ENCODE measurements at places on chromosomes 2 and 18.

DNA sequence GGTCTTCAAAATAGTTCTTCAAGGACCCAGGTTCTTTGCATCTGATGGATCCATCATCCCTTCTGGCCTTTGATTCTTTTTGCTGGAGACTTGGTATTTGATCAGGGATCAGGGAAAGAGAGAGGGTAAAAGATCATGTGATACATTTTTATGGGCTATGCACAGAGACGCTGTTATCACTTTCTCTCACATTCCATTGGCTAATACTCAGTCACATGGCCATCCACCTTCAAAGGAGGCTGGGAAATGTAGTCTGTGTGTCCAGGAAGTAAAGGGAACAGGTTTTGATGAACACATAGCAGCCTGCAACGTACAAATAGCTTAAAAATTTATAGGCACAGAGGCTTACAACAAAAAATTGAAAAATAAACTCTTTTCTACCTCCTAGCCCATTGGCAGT, 629.6 kb upstream of the FANCL start:
- no peak for DNase-seq

GRCh38 chr18:37346048-37346447, 219.6 kb downstream of the CELF4 start:
- DNase-seq, result no peak

- peak; percentile 31 for DNase-seq
These were observed 95.8 kb downstream of the SLC25A12 start for GRCh38 chr2:171798156-171798820.

- no peak for DNase-seq
These were observed 15.3 kb downstream of the ETAA1 start for GRCh38 chr2:67412424-67412823.

DNA sequence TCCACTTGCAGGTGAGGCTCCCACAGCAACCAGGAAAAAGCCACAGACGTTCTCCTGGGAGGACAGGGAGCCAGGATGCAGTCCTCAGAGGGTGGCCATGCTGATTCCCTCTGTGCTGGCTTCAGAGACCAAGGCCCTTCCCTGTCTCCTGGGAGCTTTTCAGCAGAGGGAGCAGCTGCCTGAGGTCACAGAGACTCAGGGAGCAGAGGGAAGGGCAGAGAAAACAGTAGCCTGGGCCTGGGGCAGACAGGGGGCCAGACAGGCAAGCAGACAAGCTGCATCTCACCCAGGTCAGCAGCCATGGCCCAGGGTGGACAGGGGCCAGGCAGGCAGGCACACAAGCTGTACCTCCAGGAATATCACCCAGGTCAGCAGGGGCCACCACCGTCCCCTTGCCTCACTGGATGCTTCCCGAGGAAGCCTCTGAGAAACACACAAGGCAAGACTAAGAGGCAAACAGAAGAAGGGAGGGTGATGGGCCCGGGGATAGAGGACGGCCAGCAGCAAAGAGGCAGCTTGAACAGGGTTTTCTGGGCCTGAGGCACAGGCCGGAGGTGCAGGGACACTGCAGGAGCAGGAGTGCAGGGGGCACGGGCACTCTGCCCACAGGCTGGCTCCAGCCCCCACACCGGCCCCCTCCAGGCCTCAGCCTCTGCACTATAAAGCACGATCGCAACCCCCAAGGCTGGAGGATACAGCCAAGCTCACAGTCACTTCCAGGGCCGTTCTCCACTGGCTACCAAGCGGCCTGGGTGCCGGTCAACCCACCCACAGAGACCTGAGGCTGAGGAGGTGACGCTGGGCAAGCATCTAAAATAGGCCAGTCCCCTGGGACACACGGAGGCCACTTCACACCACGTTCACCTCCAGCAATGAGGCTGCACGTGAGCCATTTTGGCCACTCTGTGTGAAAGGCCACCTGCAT, 6.1 kb downstream of the SLC66A2 start:
- no peak for DNase-seq

- DNase-seq, result peak; percentile 59
These were observed 21.8 kb downstream of the ATG4B start for GRCh38 chr2:241659150-241659739.

- no peak for DNase-seq
These were observed 2.8 kb upstream of the PSMD1 start for GRCh38 chr2:231053846-231054245.

DNA sequence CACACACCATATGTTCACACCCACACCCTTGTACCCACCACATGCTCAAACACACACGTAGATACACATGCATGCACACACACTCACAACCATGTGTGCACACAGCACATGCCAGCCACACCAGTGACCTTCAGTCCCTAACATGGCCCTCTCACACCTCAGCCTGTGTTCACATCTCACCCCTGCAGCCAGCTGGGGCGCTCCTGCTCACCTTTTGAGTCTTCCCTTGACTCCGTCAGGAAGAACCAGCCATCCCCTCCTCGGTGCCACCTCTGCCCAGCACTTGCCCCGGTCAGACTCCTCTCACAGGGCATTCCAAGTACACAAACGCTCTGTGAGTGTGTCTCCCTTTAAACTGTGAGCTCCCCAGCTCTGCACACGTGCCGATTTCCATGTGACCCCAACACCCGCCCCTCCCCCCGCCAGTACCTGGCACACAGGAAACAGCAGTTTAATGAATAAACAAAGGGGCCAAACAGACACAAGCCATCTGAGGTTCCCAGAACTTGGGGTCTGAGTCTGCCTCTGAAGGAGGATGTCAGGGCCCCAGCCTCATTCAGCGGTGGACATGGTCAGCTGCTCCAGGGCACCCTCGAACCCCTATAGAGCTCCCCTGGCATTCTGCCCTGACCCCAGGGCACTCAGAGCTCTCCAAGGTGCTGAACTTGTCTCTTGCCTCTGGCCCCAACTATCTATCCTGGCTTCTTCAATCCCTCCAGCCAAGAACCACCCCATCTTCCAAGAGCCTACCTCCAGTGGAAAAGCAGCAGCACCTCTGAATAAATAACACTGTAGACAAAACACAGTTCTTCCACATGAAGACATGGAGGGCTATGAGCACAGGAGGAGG, 252.9 kb downstream of the ATAD2B start:
- no peak for DNase-seq

DNA sequence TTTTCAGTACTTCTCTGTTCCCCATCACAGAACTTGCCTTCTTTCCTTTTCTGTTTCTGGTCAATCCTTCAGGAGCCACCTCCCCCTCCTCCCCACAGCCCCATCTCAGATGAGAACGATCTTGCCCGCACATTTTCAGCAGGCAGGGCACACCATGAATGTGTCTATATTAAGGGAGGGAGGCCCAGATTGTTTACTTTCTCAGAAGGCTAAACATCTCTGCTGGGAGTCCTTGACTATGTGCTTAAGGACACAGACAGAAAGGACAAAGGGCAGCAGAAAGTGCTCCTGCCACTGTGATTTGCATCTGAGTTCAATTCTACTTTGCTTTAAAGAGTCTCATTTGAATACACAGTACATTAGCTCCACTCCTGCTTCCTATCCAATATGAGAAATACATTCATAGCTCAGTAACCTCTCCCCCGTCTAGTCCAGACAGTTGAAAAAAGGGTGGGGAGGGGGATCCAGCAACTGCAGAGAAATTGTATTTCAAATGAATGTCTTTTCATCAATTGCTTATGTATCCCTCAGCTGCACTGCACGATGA, 175.0 kb upstream of the PARD3B start:
- no peak for DNase-seq

DNA sequence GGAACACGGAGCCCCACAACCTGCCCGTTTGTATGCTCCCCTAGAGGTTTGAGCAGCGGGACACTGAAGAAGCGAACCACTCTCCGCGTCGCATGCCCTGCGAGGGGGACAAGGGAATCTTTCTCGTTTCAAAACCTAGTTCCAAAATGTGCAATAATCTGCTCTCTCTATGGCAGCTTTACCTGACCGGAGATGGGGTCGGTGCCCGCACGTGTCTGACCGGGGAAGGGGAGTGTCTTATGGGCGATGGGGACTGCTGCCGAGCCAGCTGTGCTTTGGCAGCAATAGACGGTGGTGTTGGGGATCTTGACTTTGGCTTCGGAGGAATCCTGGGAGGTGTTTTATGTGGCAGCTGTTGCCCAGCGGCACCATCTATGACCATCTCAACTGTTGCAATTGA, 7.9 kb downstream of the TTN start:
- no peak for DNase-seq

GRCh38 chr18:58180738-58181353, 136.8 kb downstream of the NEDD4L start:
- peak; percentile 54 for DNase-seq

- no peak for DNase-seq
These were observed 20.9 kb downstream of the SLC39A10 start for GRCh38 chr2:195677884-195678283.

GRCh38 chr2:211469664-211470059, 913.3 kb downstream of the CPS1 start:
- no peak for DNase-seq

DNA sequence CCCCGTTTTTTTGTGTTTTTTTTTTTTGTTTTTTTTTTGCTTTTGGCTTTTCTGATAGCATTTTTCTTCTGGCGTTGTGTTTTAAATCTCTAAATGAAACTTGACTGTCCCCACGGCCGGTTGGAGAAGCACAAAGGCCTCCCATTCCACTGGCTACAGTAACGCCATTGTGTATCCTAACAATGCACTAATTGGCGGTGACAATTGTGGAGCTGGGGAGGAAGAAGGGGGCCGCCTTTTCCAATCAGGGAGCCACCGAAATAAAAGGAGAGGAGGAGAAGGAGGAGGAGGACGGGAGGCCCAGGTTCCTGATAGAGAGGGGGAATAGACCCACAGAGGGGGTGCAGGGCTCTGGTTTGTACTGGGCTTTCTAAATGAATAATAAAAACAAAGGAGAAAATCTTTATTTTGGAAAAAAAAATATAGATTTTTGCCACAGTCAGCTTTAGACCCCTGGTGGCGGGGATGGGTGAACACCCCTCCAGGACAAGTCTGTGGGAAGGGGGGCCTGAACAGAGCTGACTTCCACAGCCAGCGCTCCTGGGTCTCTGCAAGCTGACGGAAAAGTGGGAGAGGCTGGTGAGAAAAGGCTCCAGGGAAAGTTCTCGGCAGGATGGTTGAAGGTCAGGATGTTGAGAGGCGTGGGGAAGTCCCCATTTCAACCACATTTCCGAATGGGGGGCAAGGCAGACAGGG, 43.7 kb upstream of the FZD5 start:
- no peak for DNase-seq

DNA sequence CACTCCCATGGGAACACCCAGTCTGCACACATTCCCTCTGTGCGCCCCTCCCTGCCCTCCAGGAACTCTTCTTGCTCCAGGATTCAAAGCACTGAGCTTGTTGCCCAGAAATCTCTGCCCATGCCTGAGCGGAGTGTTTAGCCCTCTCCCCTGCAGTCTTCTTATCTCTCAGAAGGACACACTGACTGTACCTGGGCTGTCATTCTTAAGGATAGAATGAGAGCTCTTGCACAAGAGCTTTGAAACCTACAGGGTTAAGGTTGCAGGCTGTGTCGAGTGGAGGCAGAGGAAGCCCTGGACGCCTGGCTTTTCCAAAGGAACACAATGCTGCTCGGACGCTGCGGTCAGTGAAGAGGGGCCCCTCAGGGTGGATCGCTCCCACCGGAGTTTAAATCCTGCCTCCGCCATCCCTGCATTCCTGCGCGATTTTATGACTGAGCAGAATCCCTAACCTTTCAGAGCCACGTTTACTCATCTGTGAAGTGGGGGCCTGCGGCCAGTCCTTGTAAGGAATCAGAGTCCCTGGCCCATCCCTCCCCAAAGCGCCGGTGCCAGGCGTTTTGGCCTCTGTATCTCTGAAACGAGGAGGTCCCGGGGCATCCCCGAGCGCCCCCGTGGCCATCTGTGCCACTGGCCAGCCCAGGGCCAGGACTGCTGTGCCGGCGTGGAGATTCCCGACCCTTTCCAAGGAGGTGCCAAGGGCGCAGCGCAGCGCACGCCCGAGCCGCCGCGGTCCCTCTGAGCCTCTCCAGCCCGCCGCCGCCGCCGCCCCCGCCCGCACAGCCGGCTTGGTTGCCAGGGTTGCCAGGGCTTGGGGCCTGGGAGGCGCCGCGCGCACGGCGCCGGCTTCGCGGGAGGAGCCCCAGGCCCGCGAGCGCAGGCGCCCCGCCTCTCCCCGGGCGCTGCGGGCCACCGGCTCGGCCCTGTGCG, 58.9 kb downstream of the FAM168B start:
- no peak for DNase-seq

DNA sequence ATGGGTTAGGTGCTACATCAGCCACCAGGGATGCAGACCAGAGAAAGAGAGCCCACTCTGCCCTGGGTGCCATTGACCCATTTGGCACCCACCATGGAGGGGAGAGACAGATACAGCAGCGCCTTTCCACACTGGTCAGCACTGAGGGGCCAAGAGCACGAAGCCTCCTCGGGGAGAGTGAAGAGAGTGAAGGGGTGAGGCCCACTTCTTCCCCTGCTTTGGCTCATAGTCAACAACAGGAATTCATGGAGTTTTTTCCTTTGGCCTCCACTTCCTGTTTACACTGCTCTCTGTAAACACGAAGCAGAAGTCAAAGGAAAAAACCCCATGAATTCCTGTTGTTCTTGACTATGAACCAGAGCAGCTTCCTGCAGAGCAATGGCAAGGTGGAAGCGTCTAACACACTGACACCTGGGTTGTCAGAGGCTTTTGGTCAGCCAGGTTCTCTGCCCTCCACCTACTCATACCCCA, 80.0 kb downstream of the CCDC93 start:
- DNase-seq, result no peak

GRCh38 chr2:172084645-172085459, 455 bp upstream of the DLX1 start:
- DNase-seq, result peak; percentile 94

DNA sequence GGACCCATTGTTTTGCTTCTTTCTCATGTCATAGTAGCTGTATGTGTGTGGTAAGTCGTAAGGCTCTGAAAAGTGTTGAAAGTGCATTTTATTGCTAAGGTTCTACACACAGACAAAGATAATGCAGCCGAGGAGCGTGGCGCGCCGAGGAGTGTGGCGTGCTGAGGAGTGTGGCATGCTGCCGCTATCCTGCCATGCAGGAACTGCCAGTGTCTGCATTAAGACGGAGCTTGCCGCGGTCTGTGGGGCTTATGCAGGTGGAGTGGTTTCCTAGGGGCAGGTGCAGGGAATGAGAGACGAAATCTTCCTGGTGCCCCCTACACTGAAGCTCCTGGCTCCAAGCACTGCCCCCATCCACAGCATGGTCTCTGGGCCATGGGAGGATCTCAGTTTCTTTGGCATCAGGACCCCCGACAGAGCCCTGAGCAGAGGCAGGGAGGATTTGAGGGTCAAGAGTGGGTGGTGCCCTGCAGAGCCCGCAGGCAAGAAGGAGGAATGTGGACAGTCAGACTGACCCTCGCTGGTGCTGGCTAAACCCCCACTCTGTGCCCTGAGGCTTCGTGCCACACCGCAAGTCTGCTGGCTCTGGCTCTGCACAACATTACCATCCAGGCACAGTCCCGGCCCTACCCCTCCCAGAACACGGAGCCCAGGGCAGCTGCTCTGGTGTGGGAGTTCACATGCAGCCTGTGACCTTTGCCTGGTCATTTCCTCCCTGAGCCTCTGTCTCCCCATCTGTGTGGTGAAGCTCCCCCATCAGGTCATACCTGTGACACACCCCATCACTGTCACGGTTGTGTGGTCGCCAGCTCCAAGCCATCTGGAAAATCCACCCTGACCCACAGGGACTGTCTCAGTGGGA, 3.2 kb downstream of the SNED1 start:
- DNase-seq, result no peak

- DNase-seq, result no peak
These were observed 99.5 kb downstream of the HS1BP3 start for GRCh38 chr2:20551260-20551944.

- DNase-seq, result peak; percentile 71
These were observed 11.7 kb downstream of the VIT start for GRCh38 chr2:36708041-36708741.
